Stimulated activated CD4-positive, alpha-beta T cell treated with anti-CD3 and anti-CD28 coated beads, Interleukin-2, amount 100 ng/mL, for 4 hours (primary cell): ENCODE measurements at places on chromosomes 16 and 17.

DNA sequence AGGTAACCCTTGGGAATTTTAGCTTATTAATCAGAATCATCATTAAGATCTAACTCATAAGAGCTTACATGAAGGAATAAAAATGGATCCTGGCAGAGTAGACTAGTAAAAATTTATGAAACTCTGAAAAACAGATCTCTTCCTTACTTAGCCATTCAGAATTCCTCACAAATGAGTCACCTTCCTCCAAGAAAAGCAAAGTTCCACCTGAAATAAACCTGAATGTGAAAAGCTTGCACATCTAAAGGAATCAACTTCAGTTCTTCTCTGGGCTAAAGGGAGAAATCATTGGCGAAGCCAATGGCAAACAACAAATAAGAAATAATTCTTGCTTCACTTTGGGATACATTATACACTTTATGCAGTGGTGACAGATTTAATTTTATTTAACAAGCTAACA is 22.7 kb downstream of the MYO1D start:
- no peak for DNase-seq

DNA sequence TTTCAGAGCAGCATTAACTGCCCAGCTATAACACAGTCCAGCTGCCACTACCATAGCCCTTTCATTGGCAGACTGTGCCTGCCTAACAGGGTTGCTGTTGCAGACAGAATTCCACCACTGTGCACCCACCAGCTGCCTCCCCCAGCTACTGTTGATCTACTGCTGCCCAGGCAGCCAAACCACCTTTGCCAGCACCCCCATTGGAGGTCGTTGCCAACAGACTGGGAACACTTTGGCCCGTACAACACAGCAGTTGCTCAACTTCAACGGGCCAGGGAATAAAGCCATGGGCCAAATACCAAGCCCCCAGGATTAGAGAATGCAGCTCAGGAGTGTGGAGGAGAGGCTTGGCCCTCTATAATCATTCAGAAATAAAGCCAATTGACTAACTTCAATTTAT is 473.6 kb downstream of the CDH11 start:
- no peak for DNase-seq

GRCh38 chr16:66295213-66295612 is 71.3 kb upstream of the CDH5 start:
- DNase-seq = no peak

GRCh38 chr16:67694611-67695010 is 24.5 kb downstream of the GFOD2 start:
- DNase-seq = no peak

DNA sequence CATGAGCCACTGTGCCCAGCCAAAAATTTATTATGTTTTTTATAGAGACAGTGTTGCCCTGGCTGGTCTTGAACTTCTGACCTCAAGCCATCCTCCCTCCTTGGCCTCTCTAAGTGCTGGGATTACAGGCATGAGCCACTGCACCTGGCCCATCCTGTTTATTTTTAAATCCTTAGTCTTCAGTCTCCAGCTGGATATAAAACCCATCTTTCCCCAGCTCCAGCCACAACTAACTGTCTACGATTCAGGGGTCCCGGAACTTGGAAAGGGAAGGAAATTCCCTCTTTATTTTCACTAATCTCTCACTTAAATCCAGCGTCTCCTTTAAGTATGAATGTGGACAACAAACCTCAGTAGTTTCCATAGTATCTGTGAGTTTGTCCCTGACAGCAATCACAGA is 62.2 kb downstream of the IQCK start:
- no peak for DNase-seq

DNA sequence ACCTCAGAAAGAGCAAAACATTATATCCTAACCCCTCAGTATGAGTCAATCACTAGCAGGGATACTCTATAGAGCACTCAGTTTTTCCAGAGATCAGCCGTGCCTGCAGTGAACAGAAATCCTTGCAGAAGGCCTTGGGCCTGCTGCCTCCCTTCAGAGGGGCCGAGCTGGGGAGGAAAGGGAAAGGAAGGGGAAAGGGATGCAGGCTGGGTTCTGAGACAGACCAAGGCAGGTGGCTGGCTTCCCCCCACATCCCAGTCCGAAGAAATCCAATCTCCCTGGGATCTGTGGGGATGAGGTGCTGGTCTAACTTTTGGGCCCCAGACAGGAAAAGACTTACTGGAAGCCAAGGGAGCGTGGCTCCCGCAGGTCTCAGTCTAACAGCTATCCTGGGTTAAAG is 25.3 kb downstream of the SRL start:
- no peak for DNase-seq

DNA sequence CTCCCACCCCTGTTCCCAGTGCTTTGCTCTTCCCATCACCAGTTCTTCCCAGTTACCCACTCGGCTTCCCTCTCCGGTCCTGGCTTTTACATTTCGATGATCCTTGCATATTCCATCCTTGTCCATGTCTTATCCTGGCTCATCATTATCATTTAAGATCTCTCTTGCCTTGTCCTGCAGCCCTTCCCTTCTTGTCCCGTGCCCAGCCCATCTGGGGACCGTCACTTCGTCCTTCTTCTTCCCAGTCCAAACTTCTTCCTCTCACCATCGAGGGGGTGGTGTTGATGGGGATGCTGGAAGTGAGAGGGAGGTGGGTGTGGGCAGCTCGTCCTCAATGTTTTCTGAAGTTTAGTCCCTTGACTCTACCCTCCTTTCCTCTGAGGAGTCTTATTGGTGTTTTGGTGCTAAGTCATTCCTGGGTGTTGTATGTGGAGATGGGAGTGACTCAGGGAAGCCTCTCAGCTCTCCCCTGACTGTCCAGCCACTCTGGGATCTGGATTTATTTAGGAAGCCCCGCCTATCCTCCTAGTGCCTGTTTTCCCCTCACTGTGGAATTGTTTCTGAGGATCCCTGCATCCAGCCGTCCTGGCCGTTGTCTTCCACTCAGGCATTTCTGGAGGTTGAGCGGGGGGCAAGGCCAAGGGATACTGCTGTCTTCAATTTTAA is 975 bp downstream of the SNX29 start:
- DNase-seq = no peak

GRCh38 chr16:67181346-67181745 is 2.4 kb downstream of the MATCAP1 start:
- DNase-seq = no peak

GRCh38 chr17:44308320-44308818 is at the start of gene RUNDC3A:
TSS of gene RUNDC3A (plus strand) at chr17:44308601. CDS start at chr17:44308833, 232 bp downstream.
- DNase-seq = peak; percentile 75

GRCh38 chr16:67968400-67969253 is at the start of gene SLC12A4:
TSS of gene SLC12A4 (minus strand) at chr16:67968637. CDS start at chr16:67968553, 84 bp downstream.
- peak; percentile 69 for DNase-seq
